ENCODE measurements at places on chromosomes 1 and 21. TPM values are rescaled to one million over a fixed set of nuclear protein-coding genes. Genes with fewer than 3 reads are reported as not detected.

Gene PKP1
- 1.5 TPM for total RNA-seq

Gene DNASE2B
- not detected for total RNA-seq

Gene ECM1
- total RNA-seq = 13.1 TPM

Gene TMEM50B
- 39.8 TPM for total RNA-seq

Gene OR2G6
- total RNA-seq = not detected

Measured in epithelial cell of proximal tubule (primary cell).